ENCODE measurements at places on chromosomes 7 and 10.

GRCh38 chr10:130464426-130464825 lies 328.2 kb downstream of the GLRX3 start:
- no peak for DNase-seq

GRCh38 chr7:52088008-52088901 lies 771.6 kb upstream of the COBL start:
- DNase-seq: no peak

DNA sequence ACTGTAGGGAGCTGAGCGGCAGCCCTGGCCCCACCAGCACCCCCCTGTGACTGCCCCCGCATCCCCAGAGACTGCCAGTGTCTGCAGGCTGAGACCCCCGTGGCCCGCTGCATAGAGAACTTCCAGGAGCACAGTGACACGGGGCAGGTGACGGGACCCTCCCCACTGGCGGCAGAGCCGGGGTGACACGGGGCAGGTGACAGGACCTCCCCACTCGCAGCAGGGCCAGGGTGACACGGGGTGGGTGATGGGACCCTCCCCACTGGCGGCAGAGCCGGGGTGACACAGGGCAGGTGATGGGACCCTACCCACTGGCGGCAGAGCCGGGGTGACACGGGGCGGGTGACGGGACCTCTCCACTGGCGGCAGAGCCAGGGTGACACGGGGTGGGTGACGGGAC lies 2.3 kb downstream of the GPER1 start:
- DNase-seq: no peak

DNA sequence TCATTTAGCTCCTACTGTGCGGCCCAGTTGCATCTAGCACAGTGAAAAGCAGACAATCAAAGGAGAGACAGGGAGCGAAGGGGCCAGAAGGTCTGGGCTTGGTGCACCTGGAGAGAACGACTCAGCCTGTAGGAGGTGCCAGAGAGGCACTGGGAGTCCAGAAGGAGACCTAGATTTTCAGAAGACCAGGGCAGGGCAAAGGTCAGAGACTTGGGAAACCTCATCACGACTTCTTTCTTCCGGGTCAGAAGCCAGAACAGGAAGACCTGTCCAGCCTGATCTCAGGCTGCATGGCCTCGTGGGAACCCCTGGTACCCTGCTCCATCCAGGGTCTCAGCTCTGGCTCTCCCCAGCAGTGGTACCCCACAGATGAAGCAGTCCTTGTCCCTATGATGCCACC lies 5.2 kb downstream of the AGAP3 start:
- DNase-seq: peak; percentile 50

GRCh38 chr7:12730523-12730922 lies 43.1 kb downstream of the ARL4A start:
- no peak for DNase-seq

DNA sequence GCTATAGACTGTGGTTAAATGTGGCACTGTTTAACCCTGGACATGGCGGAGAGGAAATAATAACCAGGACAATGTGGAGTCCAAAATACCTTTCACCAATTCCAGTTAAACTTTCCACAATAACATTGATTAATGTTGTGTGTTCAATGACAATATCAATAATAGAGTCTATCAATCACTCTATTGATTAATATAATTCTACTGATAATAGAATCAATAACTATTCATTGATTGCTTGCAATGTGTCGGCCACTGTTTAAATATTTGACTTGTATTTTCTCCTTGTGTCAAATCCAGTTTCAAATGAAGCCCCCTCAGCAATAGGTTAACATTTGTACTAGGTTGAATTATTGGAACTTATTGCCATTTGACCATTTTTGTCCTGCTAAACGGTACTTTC lies 187.0 kb downstream of the PTPN20 start:
- DNase-seq: no peak

DNA sequence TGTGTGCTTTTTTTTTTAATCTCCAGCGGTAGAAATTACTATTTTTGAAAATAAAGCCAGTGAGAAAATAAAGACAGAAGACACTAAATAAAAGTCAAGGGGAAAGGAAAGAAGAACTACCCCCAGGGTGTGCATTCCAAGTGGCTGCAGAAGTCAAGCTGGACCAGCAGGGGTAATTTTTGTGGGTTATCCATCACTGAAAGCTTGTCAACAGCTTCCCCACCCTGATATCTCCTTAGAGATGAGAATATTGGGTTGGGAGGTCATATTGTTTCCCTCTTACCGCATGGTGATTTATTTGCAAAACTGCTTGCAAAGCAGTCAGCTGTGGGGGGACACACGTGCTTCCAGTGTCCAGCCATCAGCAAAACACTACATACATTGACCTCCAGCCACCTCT lies 46.4 kb downstream of the FAM107B start:
- DNase-seq: no peak

GRCh38 chr7:105808703-105809590 lies 67.5 kb downstream of the ATXN7L1 start:
- DNase-seq: peak; percentile 95

GRCh38 chr10:110993024-110993693 lies 73.8 kb downstream of the SHOC2 start:
- DNase-seq: peak; percentile 74

DNA sequence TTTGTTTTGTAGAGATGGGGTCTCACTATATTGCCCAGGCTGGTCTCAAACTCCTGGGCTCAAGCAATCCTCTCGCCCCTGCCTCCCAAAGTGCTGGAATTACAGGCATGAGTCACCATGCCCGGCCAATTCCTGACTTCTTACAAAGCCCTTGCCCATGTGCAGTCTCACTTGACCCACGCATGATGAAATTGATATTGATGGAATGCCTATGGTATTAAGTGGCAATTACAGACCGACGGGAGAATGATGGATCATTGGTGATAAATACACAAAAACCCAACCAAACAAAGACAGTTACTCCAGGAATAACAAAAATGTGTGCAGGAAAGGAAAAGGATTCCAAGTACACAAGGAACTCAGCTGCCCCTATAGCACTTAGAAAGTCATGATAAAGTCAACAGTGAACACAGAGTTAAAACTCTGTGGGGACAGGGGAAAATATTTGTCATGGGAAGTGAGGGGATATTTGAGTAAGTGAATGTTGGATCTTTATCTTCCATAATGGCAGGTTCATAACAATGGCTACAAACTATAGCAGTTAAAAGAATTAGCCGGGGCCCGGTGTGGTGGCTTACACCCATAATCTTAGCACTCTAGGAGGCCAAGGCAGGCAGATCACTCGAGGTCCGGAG lies 21.6 kb downstream of the HIP1 start:
- no peak for DNase-seq

DNA sequence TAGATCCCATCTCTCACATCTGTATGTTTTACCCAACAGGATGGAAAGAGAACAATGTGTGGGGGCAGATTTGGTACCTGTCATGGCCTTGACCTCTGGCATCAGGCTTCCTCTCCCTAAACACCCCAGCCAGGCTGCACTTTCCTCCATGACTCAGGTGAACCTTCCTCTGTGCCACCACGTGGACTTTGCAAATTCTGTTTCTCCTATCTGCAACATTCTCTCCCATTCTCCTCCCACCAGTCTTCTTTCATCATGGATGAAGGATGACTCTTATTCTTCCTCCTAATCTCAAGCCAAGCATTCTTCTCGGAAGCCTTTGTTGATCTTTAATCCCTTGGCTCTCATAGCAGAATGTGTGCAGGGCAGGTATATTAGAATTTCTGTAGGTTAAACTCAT lies 355.4 kb downstream of the KCNMA1 start:
- DNase-seq: no peak

DNA sequence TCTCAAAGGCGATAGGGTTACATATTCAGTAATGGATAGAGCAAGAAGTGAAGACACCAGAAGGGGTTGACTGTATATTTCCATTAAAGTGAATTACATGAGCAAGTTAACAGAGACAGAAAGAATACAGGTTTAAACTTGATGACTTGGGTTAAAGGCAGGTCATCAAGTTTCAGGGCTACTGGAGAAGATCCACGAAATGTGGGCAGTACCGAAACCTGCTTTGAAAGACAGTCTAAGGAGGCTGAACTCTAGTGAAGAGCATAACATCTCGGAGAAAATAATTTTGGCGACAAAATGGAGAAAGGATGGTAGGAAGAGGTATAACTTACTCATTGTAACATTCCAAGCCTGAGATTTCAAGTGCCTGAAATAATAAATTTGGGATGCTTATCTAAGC lies 26.6 kb upstream of the PLXDC2 start:
- no peak for DNase-seq

GRCh38 chr10:58867683-58868082 lies 308.8 kb upstream of the PHYHIPL start:
- DNase-seq: no peak

GRCh38 chr10:132984801-132985545 lies 42.6 kb upstream of the CFAP46 start:
- DNase-seq: no peak

- no peak for DNase-seq
Measured at GRCh38 chr7:51255536-51256208, 60.9 kb downstream of the COBL start.

DNA sequence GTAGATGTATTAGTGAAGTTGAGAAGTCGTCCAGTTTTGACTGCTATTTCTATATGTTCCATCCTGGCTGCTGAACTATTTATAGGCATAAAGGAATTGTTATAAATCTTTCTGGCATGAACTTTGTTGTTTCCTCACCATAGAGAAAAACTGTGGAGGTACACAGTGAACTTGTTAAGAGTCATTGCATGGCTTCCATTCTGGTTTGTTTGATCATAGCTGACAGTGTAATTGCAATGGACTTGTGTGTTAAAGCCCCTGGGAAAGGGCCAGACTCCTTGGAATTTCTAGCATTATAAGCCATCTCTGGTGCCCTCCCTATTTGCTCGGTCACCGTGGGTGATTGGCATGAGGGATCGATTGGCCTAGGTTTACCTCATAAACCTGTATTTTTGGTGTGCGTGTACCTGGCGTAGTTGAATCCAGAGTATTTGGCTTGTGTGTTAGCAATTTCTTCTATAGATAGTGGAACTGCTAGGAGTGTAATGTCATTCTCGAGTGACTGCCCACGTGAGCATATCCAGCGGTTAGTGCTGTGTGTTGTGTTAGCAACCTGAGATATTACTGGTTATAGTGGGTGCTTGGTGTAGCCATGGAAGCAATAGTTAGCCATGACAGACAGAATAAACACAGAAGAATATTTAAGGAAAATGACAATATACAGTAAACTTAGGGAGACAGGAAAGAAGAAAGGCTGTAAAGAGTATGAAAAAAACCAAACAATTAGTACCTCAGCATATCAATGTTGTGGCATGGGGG lies 5.9 kb upstream of the SYPL1 start:
- no peak for DNase-seq

DNA sequence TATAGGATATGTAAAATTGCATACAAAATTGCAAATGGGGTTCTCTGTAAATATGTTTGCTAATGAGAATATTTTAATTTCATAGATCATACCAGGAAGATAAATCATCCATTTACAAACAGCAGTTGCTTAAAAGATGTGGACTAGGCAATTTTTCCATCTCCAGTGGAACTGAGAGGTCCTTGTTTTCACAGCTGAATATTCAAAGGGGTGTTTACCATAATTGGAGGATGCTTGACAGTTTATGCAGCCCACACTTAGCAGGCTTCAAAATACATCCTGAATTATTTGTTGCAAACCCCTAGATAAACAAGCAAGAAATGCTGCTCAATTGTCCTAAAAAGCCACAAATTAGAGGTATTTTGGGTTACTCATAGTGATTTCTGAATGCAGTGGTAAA lies 69.9 kb downstream of the ADARB2 start:
- DNase-seq: no peak

GRCh38 chr10:68105820-68106219 lies 3.5 kb upstream of the MYPN start:
- DNase-seq: peak; percentile 14

DNA sequence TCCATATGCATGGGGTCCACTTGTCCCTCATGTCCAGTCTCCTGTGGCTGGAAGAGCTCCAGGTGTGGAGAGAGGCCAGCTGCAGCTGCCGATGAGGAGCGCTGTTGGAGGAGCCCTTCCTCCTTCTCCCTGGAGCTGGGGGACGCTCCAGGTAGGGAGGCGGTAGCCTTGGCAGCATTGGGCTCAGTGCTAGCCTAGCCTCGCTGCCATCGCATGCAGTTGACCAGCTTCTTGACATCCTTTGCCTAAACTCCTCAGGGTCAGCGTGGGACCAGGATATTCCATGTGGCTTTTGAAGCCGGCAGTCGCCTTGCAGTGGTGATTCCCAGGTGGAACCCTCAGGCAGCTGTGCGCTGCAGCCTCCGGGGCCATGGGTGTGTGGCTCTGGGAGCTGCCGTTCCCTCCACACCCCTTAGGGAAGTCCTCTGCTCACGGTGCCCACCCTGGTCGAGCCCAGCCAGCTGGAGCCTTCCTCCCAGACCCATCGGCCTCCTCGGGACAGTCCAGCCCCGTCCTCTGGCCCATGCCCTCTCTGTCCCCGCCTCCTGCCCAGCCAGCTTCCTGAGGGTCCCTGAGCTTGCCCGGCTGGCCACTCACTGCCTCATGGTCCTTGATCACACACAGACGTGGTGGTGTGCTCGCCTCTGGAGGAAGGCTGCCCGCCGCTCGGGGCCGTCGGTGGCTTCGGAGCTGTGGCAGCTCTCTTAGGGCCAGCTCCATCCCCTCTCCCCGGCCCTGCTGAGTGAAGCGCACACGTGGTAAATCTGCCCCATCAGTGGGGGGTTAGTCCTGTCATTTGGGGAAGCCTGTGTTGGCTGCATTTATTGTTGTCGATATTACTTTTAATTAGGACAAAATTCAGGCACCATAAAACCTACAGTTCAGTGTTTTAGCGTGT lies 21.2 kb downstream of the INPP5A start:
- no peak for DNase-seq

DNA sequence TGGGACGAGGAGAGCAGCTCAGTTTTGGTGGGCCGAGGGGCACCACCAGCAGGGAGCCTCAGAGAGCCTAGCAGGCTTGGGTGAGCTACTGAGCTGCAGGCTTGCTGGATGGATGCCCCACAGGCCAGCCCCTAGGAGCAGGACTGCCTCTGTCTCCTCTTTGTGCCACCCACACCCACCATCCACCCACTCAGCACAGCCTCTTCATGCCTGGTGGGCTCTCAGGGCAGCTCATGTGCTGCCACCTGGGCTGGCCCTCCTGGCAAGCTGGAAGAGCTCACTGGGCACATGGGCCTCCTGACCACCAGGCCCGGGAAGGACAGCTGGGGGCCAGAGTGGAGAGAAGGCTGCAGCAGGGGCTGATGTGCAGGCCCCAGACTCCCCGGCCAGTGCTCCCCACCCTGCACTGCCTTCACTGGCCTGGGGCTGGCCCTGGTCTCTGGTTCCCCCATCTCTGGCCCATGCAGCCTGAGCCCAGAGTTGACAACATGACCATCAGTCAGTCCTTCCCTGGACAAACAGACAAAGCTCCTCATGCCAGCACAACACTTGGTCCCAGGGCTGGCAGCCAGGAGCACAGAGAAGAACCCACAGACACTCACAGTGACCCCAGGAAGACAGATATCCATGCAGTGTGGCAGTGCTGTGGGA lies 8.2 kb downstream of the RASGEF1A start:
- no peak for DNase-seq
